Stimulated activated CD4-positive, alpha-beta T cell treated with anti-CD3 and anti-CD28 coated beads, Interleukin-1b, Interleukin-23, amount 100 ng/mL, for 1 hour (primary cell): ENCODE measurements at places on chromosomes 12 and 14.

- DNase-seq = no peak
Measured at GRCh38 chr12:69345742-69346141, 2.4 kb upstream of the LYZ start.

DNA sequence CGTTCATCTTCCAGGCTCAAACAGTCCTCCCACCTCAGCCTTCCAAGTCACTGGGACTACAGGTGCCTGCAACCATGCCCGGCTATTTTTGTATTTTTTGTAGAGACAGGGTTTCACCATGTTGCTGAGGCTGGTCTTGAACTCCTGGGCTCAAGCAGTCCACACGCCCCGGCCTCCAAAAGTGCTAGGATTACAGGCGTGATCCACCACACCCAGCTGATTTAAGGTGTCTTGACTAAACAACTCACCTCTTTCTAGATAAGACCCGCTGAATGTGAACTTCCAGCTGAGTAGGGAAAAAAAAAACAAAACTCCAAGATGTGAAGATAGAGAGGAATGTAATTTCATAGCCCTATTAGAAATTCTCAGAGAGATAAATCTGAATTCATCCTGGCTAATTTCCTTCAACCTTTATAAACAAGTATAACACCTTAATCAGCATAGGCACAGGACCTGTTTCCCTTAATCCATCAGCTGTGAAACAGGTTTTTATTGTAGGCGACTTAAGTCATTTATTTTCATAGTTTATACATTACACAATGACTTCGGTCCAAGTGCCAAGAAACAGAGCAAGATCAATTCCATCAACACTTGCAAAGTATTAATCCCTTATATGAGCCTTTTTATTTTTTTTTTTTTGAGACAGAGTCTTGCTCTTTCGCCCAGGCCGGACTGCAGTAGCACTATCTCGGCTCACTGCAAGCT, 51.5 kb downstream of the HCAR2 start:
- no peak for DNase-seq

- no peak for DNase-seq
Measured at GRCh38 chr12:27282754-27283153, 38.7 kb downstream of the STK38L start.

- DNase-seq = no peak
Measured at GRCh38 chr14:29900609-29901350, 26.9 kb downstream of the PRKD1 start.

- DNase-seq = no peak
Measured at GRCh38 chr12:503111-503761, 43.5 kb downstream of the B4GALNT3 start.

DNA sequence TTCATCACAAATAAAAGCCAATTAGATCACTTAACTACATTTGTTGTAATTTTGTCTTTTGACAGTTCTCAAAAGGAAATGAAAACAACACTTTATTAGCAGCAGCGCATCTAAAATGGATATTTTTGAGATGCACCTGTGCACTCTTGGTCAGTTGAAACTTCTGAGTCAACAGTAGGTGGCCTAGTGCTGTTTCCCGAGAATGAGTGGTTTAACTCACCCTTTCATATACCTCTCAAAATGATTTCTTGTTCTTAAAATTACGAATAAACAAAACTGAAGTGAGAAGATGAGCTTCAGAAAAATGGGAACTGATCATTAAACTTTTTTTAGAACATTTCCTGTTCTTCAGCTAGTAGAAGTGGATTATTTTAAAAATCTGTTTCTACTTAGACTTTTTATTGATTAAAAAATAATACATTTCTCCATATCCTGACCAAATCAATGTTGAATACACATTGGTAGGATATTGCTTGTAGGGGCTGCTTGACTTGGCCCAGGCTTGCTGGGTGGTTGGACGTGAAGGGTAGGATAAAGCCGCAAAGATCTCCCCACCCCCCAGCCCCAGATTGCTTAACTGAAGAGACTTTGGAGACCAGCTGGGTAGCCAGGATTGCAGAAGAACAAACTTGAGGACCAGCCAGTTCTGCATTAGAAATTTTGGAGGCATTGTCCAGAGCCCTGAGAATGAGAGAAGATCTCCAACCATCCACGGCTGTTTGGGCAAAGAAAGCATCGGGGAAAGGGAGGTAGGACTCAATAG, 22.3 kb upstream of the STK38L start:
- DNase-seq = no peak

DNA sequence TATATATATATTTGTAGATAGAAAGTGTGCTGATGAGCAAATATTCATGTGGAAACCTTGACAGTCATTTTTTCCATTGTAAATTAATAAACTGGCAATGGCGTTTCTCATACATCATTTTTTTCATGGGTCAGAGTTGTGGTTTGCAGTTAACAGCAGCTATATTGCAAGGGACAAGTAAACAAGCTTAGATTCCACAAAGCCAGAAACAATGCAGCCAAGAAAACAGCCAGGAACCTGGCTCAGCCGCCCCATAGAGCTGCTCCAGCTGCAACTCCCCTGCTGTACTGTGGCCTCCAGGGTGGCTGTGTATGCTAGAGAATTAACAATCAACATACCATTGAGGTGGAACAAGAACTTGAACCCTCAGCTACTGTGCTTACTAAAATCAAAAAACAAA, 298.2 kb downstream of the TMEM132D start:
- no peak for DNase-seq

- DNase-seq = no peak
Measured at GRCh38 chr14:55938249-55938791, 179.9 kb upstream of the PELI2 start.

GRCh38 chr14:77424862-77425261, 1.5 kb upstream of the NOXRED1 start:
- no peak for DNase-seq

GRCh38 chr12:110223777-110224378, 57.2 kb upstream of the ATP2A2 start:
- no peak for DNase-seq

GRCh38 chr12:122991623-122992275, 11.3 kb downstream of the ARL6IP4 start:
- no peak for DNase-seq
